CD4-positive, alpha-beta T cell treated with Interferon gamma for 1 hour (primary cell): ENCODE measurements at places on chromosomes 1 and 21.
A peak's percentile ranks its signal among the peaks of the same experiment; 100 is the strongest.

- no peak for DNase-seq
These were observed 100.9 kb downstream of the XCL2 start for GRCh38 chr1:168442931-168443330.

DNA sequence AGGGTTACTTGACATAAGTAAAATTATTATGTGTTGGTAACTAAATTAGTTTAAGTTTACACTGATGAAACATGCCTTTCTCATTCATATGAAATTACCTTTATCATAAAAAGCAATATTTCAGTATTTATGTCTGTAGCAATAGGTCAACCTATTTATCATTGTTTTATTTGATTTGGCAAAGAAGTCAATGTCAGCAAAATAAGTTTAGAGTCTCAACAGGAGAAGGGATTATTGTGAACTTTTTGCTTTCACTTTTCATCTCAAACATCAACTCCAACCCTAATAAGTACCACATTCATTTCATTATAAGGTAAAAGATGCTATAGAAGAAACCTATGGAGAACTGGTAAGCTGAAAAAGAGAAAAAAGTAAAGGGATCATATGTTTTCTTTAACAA, 1015.4 kb upstream of the ADGRL4 start:
- DNase-seq, result no peak

DNA sequence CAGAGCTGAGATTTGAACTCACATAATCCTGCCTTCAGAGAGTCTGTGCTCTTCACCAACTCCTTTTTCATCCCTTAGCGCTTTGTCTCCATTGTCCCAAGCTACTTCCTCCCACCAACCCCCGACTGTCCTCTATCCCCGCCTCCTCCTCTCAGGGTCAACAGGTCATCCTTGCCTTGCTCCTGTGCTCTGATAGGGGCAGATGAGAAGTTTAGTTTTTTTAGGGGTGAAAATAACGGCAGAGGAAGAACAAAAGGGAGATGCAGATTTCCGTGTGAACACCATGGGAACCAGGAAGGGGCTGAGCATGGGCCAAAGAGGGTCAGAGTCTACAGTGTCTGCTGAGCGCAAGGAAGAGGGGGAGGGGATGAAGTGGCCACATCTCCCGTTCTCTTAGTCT, 31.9 kb downstream of the GLUL start:
- DNase-seq, result no peak

GRCh38 chr1:92859400-92860039, 27.7 kb downstream of the RPL5 start:
- DNase-seq, result no peak

DNA sequence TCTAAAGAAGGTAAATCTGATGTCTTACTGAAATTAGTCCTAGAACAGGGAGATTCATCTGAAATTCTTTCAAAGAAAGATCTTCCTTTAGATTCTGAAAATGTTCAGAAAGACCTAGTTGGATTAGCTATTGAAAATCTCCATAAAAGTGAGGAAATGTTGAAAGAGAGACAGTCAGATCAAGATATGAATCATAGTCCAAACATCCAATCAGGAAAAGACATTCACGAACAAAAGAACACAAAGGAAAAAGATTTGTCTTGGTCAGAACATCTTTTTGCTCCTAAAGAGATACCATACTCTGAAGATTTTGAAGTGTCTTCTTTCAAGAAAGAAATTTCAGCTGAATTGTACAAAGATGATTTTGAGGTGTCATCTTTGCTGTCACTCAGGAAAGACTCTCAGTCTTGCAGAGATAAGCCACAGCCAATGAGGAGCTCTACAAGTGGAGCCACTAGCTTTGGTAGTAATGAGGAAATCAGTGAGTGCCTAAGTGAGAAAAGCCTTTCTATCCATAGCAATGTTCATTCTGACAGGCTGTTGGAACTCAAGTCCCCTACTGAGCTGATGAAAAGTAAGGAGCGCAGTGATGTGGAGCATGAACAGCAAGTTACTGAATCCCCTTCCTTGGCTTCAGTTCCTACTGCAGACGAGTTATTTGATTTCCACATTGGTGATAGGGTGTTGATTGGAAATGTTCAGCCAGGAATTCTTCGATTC, 61.6 kb upstream of the QSOX1 start:
- DNase-seq, result no peak

GRCh38 chr21:46061518-46061917, 36.4 kb upstream of the COL6A2 start:
- no peak for DNase-seq

- DNase-seq, result no peak
These were observed 46.4 kb downstream of the COL6A1 start for GRCh38 chr21:46027851-46028493.

GRCh38 chr1:203178821-203179666, 3.4 kb upstream of the MYBPH start:
- DNase-seq, result no peak

GRCh38 chr1:119160409-119160808, 20.0 kb upstream of the WARS2 start:
- no peak for DNase-seq

DNA sequence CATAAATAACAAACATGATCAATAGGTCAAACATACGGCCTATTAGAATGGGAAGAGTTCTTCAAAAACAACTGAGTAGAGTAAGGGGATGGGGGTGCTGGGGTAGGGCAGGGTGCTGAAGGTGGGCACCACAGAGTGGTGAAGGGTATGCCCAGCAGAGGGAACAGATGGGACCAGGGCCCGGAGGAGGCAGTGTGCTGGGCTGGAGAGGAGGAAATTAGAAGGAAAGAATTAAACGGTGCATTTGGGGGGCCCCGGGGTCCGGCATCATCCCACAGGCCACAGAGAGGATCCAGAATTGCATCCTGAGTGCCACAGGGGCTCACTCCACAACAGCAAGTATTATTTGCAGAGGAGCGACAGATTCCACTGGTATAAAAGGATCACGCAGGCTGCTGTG, 94.5 kb downstream of the GLIS1 start:
- DNase-seq, result no peak

DNA sequence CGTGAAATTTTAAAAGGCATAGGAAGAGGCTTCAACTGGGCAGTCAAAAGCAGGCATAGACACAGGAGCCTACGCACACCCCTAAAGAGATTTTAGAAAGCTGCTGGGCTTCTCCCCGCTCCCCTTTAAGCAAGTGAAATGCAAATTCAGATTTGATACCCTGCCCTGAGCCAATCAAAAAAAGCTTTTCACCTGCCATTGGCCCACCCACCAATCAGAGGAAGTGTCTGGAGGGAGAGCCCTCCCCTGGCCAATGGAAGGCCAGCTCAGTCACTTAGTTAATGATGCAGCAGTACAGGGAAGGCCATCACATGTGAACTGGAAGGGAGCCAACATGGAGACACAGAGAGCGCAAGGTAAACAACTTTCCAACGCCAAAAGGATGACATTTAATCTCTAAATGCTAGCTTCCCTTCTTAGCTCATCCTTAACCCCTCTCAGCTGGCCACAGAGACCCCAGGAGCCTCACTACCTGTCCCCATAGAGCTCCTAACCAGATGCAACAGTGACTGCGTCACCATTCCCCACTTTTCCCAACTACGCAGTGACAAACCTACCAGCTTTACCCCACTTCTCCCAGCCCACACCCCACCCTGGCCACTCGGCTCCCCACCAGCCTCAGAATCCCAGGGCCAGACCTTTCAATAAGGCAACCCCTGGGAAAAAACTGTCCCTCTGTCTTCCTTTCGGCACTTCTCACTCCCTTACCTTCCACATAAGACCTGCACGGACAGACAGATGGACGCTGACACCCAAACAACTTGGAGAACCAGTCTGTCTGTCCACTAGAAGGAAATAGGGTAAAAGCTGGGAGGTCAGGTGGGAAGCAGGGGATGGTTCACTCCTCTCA, 71.0 kb downstream of the CD46 start:
- DNase-seq, result peak; percentile 89

DNA sequence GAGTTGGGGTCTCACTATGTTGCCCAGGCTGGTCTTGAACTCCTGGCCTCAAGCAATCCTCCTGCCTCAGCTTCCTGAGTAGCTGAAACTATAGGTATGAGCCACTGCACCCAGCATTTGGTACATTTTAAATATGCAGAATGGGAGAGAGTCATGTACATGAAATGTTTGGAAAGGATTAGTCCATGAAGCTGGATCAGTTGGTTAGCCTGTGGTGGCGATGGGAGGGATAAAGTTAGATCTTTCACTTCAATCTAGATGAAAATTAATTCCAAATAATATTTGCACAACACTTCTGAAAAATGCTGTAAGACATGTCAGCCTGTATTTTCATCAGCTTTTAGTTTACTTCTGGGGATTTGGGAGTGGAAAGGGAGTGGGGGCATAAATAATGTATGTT, 188.9 kb downstream of the HUNK start:
- no peak for DNase-seq

DNA sequence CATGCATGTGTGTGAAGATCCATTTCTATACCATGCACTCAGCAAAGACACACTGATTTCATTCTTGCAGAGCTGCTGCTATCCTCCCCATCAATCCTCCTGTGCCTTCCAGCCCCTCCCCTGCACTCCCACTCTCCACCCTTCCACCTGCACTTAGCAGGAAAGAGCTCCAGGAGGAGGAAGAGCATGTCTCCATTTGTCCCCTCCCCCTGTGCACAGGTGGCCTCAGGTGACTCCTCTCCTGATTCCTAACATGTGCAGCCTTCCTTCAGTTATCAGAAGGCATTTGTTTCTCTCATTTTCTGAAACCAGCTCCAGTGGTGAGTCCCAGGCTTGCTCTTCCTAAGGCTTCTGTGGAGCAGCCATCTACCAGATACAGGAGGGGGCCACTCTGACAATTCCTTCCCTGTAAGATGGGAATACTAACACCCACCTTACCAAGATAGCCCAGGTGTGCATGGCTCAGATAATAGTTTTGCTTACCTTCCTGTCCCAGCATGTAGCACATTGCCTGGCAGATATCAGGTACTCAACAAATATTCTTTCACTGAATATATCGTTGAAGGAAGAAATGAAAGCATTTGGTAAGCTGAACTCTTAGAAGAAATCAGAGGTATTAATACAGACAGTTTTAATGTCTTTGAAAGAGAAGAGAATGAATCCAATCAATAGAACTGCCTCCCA, 21.9 kb upstream of the FAM3B start:
- DNase-seq, result no peak

DNA sequence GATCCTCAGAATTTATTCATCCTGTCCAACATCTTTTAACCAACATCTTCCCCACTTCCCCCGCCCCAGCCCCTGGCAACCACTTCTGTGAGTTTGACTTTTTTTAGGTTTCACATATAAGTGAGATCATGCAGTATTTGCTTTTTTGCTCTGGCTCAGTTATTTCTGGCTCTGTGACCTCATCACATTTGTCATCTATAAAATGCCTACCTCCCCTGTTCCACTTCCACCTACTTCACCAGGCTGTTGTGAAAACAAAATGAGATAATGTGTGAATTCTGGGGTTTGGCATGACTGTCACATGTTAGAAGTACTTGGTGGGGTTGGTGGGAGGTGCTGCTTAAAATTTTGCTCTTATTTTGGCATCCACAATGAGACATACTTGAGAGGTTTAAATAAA, 18.4 kb downstream of the HHAT start:
- DNase-seq, result no peak

DNA sequence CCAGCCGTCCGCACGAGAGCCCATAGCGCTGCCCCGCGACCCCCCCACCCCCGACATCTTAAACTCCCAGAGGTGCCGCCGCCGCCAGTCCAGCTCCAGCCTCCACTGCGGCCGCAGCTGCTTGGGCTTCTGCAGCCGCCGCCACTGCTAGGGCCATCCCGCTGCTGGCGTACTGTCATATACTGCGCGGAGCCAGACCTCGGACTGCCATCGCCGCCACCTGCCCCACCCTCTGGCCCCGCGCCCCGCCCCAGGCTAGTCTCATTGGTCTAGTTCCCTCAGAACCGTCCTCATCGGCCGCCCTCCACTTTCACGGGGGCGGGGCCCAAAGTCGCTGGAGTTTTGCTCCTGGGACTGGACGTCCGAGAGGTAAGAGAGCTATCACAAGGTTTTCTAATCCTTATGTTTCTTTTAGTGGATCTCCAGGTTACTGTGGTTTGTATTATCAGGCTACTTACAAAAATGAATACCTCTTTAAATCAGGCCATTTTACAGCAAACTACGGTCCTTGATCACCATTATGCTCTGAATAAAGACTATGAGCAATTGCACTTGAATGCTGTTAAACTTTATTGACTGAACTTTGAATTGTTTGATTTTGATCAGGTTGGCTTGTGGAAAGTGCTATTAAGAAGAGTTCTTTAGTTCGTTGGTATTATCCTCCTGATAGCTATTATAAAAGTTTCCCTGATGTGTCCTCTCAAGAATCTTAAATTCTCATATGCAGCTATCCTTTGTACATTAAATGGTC, 2.8 kb upstream of the CD1D start:
- peak; percentile 67 for DNase-seq

DNA sequence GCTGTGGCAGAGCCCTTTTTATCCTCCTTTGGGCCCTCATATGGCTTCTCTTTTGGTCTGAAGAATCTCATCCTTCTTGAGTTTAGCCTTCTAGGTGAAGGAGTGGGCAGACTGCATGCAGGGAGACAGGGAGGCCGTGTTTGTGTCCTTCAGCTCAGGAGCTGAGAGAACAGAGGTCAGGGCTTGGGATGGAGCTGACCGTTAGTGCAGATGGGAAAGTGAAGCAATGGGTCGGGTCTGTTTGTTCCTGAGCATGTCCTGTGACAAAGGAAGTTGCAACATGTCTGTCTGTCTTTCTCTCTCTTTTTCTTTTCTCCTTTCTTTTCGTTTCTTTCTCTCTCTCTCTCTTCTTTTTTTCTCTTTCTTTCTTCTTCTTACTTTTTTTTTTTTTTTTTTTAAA, 14.9 kb downstream of the MAPKAPK2 start:
- DNase-seq, result no peak

DNA sequence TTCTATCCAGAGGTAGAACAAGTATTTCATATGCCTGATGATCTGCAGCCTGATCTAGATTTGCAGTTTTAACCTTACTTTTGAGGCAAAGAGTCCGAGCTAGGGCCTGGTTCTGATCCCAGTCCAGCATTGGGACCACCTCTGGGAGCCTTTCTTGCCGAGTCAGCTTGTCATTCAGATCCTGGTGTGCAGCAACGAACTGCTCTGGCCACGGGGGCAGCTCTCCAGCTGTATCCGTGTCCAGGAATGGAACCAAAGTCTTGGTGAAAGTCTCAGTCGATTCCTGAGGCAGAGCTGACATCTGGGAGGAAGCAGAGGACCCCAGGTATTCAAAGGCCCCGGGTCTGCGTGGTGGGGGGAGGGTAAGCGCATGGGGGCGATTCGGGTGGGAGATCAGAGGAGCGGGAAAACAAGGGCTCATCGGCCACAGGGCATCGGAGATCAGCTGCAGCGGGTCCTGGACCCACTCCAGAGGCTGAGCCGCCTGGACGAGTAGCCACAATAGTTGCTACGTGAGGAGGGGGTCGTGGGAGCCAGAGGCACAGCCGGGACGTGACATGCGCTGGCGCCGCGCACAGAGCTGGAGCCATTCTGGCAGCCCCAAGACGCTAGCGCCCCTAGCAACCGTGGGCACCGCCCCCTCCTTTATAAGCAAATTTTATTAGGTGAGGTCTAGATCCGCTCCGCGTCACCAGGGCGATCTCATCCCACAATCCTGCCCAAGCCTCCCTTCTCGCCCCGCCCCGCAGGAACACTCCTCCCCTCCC, 32.4 kb upstream of the BSDC1 start:
- no peak for DNase-seq
